Ureter (tissue), 1 donor: ENCODE measurements at places on chromosomes 16 and 17. TPM values are rescaled to one million over a fixed set of nuclear protein-coding genes. Genes with fewer than 3 reads are reported as not detected.

The CES1 gene
- 56.8 TPM for total RNA-seq

DNA sequence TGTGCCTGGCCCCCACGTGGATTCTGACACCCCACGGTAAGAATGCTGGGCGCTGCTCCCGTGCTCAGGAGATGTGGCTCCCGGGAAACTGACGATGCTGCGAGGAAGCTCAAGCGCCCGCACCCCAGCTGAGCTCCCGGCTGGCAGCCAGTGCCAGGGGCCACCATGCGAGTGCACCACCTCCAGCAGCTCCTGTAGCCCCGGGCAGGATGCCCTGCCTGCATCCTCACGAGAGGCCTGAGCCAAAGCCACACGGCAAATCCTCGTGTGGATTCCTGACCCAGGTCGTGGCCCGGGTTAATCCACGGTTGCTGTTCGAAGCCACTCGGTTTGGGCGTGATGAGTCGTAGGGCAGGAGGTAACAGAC lies 11.6 kb upstream of the DPEP1 start:
- peak; percentile 41 for DNase-seq

GRCh38 chr16:49330562-49331201 lies 42.9 kb upstream of the C16orf78 start:
- no peak for DNase-seq

- no peak for DNase-seq
These were observed 30.5 kb downstream of the CEP295NL start for GRCh38 chr17:78872486-78872885.

DNA sequence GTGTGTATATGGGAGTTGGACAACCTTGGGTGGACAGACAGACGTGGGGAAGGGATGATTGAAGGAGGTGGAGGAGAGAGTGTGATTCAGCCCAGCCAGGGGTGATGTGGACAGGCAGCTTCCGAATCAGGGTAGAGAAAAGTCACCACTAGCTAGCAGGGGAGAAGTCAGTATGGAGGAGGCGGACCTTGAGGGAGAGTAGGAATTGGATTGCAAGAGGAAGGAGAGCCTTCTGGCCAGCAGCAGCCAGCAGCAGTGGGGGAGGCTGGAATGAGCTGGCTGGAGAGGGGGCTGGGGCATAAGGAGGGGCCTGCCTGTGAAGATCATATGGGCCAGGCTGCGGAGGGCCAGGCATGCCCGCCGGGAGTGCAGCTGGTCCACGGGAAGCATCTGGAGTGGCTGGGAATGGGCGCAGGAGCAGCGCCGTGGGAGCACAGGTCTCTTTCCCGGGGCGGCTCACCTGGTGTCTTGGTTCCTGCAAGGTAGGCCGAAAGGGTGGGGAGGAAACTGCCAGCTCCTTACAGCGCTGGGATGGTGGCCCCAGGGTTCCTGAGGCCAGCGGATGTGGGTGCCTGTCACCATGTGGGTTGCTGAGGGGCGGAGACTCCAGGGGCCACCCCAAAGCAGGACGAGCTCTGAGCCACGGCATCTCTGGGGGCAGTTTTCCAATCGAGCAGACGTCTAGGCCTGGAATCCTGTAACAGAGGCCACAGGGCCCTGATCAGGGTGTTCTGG lies 235.3 kb downstream of the SEC14L1 start:
- DNase-seq, result no peak

GRCh38 chr17:66292353-66292752 lies 10.1 kb upstream of the PRKCA start:
- no peak for DNase-seq
